ENCODE measurements at places on chromosomes 4 and X.

DNA sequence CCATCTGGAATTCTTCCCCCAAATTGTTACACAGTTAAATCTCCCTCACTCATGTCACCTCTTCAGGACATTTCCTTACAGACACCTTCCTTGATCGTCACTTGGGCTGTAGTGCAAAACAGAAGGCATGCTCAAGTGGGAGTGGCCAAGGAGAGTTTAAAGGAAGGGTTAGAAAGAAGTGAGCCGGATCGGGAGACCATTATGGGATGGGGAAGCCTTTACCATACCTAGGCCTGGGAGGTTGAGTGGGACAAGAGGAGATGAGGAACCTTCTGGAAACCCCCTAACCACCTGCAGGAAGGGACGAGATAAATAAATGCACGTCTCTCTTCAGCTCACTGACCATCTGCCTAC is 102.7 kb downstream of the UCHL1 start:
- DNase-seq = no peak

DNA sequence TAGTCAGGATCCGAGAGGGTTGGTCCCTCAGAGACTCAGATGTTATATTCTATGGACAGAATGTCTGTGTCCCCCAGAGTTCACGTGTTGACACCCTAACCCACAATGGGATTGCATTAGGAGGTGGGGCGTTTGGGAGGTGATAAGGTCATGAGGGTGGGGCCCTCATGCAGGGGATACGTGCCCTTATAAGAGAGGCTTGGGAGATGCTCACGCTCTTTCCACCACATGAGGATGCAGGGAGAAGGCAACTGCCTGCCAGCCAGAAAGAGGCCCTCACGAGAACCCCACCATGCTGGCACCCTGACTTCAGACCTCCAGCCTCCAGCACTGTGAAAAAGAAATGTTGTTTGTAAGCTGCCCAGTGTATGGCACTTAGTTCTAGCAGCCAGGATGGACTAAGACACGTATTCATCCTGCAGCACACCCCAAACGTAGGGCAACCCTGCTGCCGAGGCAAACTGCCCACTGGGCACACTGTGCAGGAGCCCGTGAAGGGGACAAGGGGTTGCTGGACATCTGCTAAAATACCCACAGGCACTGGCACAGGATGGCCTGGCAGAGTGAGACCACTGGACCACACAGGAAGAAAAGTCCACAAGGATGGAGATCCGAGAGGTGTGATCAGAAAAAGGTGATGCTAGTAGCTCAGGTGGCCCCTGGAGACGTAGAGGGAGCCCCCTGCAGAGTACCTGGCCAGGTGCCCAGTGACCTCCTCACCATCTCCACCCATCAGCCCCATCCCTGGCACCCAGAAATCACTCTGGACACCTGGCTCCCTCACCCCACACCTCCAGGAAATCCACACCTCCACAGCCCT is 62.7 kb downstream of the HTRA3 start:
- DNase-seq = no peak

GRCh38 chrX:69324851-69325250 is 159.6 kb upstream of the PJA1 start:
- DNase-seq = no peak

DNA sequence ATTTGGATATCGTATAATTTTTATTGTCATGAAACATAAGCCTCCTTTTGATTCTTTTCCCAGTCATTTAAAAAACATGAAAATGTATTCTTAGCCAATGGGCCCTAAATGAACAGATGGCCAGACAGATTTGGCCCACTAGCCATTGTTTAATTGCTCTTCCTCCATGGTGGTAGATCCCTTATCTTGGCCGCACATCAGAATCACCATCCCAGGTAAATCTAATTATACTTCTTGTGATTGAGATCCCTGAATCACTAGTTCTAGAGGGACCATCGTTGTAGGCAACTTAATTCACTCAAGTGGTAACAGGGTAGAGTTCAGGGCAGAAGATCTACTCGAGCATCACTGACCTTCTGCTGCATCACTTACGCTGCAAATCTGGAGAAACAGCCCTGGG is 24.1 kb upstream of the VCX3A start:
- DNase-seq = no peak

DNA sequence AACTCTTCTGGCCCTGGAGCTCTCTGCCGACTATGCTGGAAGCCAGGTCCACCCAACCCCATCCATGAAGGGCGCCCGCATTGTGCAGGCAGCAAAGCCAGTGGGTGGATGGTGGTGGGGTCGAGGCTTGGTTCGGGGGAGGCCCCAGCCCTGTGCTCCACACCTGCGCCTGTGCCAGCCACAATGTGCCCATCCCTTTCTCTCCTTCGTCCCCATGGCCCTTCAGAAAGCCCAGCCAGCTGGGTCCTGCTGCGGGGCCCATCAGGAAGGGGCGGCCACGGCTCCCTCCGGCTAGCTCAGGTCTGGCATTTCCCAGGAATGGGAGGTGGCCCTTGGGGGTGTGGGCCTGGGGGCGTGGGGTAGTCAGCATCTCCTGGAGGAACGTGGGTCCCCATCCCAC is 91.6 kb downstream of the HMX1 start:
- DNase-seq = no peak

DNA sequence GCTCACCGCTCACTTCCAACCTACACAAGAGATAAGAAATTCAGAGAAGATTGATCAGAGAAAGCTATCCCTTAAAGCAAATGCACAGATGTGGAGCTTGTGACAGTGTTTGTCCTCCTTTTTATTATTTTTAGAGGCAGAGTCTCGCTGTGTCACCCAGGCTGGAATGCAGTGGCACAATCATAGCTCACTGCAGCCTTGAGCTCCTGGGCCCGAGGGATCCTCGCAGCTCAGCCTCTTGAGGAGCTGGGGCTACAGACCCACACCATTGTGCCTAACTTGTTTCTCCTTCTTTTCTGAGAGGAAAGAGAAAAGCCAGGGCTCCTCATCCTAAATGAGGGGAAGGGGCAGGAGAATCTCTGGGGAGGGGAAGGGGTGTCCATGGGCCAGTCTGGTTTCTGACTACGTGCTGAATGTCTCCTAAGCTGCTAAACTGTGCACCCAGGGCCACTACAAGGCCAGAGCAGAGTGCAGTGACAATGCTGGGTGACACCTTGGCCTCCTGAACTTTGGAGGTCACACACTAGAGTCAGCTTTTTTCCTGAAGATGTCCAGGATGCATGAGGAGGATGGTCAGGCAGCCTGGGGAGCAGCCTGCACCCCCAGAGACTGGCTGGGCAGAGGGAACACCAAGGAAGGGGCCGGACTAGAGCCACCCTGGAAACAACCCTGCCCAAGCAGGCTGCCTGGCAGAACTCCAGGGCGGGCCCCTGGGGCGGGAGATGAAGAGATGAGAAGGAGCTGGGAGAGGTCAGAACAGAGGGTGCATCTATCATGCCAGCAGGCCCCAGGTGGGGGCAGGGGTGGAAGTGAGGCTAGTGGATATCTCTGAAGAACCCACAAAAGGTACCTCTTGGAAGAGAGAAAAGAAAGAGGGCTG is 55.5 kb upstream of the PROM1 start:
- no peak for DNase-seq

- DNase-seq = no peak
Measured at GRCh38 chr4:180947425-180947824, 1295.8 kb upstream of the TENM3 start.

DNA sequence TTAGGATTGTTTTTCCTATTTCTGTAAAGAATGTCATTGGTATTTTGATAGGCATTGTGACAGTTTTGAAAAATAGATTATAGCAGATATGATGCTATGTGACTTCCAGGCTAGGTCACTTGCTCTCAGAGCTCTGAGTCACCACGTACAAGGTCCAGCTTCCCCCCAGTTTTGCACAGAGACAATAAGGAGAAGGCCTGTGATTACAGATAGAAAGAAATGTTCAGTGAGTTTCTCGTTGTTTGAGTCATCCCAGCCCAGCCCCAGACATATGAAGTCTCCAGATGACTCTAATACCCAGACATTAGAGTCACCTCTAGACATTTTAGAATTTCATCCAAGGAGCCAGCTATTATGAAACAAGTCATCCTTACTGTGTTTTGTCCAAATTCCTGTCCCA is 57.2 kb downstream of the MFAP3L start:
- DNase-seq = no peak

DNA sequence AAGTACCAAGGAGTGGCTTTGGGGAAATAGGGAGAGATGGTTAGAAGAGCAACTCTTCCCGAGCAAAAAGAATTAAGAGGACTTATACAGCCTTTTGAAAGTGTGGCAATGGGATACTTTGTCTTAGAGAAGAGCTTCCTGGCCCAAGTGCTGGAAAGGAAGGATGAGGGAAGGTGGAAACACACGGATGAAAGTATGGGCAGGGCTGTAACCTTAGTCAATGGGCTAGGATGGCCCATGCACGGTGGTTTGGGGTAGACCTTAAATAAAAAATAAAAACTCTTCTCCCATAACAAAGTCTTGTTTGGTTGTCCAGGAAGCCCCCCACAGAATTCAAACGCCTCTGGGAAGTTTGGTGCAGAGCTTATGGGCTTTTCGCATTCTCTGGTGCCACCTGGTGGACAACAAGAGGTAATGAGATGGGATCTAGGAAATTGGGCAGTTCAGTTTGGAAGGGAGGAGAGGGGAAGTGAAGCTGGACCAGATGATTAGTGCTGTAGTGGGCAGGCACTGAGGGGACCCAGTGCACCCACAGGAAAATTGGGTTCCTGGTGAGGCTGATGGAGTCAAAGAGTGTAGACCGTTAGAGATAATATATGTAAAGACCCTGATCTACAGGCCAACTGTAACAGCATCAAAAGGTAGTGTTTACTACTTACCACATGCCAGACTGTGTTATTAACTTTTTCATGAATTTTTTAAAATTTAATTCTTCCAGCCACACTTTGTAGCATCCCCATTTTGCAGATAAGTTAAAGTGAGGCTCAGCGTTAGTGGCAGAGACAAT is 13.8 kb upstream of the ENOX2 start:
- no peak for DNase-seq

DNA sequence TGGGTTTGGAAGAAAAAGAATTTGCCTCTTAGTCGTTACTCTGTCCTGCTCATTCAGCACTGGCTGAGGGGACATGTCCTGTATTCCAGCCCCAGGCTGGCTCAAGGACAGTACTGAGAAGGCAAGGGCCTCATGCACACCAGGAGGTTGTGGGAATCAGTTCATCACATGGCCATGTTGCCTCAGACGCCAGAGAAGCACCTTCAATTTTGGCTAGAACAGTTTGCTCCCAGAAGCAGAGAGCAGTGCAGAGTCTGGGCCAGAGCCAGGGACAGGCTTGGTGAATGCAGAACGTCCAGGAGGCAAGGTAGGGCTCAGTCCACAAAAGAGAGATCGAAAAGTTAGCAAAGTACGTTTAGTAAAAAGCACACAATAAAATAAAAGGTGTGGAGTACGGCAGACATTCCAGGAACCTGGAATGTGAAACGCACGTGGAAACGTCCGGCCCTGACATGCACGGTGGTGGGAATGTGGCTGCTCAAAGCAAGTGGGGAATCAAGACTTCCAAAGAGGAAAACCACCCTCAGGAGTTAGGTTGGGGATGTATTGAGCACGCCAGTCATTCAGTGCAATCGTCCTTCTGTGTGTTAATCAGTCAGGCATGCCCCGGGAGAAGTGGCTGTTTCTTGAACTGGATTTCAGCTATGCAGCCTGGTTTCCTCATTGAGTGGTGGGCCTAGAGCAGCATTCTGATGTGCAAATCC is 1.2 kb upstream of the SLC2A9 start:
- no peak for DNase-seq

DNA sequence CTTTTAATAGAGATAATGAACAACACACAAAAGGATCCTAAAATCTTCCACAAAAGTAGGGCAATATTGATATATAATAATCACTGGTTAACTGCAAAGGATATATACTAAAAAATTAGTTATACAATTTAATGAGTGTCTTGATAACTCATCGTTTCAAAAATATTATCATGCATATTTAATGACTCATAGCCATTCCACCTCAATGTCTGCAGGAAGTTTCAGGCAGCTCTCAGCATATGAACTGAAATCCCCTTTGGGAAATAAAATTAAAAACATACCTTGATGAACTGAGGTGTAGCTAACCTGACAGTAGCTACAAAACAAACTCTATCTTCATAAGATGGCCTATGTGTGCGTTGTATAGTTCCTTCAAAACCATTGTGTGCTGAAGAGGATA is 62.9 kb downstream of the TMEM165 start:
- DNase-seq = no peak

GRCh38 chrX:139930401-139930800 is 2.5 kb downstream of the ATP11C start:
- no peak for DNase-seq

GRCh38 chrX:38935561-38935960 is 134.3 kb downstream of the MID1IP1 start:
- DNase-seq = no peak

DNA sequence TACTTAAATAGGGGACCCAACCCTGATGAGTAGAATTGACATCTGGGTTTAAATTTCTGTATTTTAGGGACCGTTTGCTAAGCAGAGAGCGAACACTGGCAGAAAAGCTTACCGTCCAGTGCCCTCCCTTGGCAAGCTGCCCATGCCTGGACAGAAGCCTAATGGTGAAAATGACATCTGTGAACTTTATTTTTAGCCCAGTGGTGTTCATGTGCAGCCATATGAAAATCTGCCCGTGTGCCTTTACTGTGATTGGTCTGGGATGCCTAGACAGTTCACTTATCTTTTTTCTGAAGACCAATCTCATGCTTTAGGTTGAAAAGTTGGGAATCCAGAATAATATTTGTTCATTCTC is 1.1 kb downstream of the STBD1 start:
- no peak for DNase-seq

DNA sequence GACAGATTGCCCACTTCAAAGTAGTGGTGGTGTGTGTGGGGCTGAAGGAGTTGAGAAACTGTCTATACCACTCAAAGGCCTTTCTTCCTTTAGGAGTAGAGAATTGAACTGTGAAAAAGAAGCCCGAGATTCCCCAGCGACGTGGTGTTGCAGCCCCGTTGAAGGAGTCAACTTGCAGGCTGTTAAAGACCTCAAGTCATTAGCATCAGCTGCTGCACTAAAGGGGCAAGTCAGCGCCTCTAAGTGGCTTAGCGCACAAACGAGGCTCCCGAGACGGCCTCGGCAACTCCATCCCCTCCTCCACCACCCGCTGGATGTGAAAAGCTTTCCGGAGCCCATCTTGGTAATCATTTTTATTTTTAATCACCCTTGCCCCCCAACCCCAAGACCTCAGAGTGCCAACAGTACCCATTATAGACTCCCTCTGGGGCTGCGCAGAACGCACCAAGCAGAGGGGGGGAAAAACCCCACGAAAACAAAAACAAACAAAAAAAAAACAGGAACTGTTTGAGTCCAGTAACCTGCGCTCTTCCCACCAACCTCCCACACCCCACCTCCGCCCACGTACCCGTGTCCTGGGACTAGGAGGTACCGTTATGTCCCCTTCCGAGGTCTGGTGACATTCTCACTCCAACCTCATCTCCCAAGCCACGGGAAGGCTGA is 913 bp upstream of the PRDM8 start:
- no peak for DNase-seq

- no peak for DNase-seq
Measured at GRCh38 chr4:98570151-98570797, 88.1 kb downstream of the TSPAN5 start.

GRCh38 chr4:36141186-36141585 is 103.1 kb downstream of the ARAP2 start:
- DNase-seq = no peak

DNA sequence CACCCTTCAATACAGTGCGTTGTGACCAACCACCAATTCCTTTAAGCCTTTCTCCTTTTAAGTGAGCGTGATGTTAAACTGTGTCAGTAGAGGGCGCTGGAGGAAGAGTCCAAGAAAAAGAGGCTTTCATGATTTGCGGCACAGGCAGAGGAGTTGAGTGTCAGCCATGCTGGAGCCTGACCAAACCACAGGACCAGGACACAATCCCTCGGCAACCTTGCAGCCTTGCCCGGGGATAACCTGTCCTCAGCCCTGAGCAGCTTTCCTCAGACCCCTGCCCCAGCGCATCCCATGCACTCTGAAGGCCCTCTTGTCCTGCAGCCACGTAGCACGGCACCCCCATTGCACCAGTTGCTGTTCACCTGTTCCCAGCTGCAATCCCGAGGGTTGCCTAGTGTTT is 53.5 kb upstream of the SMIM31 start:
- no peak for DNase-seq

Measured in kidney epithelial cell (primary cell).